ENCODE measurements at places on chromosomes 7 and 10.

DNA sequence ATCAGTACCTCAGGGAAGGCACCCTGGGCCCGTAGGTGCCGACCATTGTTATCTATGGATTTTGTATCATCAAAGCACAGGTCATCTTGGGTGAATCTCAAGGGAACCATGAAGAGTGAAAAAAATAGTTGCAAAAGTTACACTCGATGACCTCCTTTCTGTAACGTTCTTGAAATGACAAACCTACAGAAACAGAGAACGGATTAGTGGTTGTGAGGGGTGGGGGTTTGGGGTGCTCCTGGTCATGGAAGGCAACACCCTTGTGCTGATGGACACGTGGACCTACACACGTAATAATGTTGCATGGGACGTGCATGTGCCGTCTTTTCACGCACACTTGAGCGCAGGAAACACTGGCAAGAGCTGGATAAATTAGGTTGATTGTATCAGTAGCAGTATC is 655.9 kb downstream of the SDK1 start:
- H3K4me3 ChIP-seq = no peak overlapping the region
- H3K36me3 ChIP-seq = no peaks in the 10 kb centered on the region
- no peak overlapping the region for H3K27ac ChIP-seq
- no peak for DNase-seq
- no peaks in the 10 kb centered on the region for H3K4me1 ChIP-seq

DNA sequence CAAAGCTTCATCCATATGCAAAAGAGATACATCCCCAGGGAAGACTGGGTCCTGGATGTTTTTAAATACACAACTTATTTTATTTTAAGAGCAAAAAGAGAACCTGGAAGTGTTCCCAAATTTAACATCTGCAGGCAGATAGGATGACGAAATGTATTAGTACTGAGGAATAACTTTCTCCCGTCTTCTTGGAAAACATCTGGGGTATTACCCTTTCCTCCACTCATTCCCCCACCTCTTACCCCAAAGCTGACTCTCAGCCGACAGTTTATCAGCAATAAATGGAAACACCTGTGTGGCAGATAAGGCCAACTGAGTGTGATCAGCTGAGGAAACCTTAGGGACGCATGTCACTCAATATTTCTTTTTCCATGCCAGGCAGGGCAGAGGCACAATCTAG is 435.6 kb upstream of the NPVF start:
- DNase-seq = no peak
- H3K4me3 ChIP-seq = no peak overlapping the region
- peaks cover 15% of the 10 kb centered on the region for H3K27me3 ChIP-seq
- no peak overlapping the region for H3K27ac ChIP-seq

DNA sequence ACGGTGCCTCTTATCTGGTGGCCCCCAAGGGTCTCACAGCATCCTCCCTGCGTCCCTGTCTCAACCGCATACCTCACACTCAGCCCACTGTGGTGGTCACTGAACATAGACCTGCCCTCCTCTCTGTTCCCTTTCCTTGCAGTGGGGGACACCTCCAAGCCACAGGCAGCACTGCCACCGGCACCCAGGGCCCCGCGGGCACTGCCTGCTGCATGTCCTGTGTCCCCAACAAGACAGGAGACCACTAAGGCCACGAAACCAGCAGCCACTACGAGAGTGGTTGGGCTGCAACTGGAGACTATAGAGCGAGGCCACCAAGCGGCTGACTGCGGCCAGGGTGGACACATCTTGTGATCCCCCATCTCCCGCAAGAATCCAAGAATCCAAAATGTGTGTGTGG is 15.3 kb downstream of the BRI3 start:
- no peak overlapping the region for H3K27ac ChIP-seq
- no peaks in the 10 kb centered on the region for H3K36me3 ChIP-seq
- no peaks in the 10 kb centered on the region for H3K4me1 ChIP-seq
- no peak for DNase-seq
- no peaks in the 10 kb centered on the region for H3K27me3 ChIP-seq

DNA sequence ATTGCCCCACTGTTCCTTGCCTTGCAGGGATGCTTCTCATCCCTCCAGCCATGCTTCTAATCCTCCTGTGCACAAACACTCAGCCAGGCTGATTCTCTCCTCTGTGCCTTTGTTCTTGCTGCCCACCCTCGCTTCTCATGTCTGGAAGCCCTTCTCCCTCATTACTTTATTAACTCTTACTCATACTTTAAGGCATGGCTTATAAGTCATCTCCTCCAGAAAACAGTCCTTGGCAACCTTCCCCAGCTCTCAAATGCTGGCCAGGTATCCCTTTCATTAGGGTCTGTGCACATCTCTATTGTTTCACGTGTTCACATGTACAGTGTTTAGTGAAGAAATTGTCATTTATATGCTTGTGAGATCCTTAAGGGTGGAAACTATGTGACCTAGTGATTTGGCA is 62.9 kb downstream of the ITGB8 start:
- H3K4me1 ChIP-seq = no peaks in the 10 kb centered on the region
- H3K36me3 ChIP-seq = no peaks in the 10 kb centered on the region
- DNase-seq = no peak

GRCh38 chr7:101870361-101871062 is 53.1 kb downstream of the CUX1 start:
- H3K27ac ChIP-seq = no peak overlapping the region
- H3K27me3 ChIP-seq = no peaks in the 10 kb centered on the region
- no peak overlapping the region for H3K4me3 ChIP-seq
- DNase-seq = no peak
- no peaks in the 10 kb centered on the region for H3K4me1 ChIP-seq
- no peaks in the 10 kb centered on the region for H3K36me3 ChIP-seq

- H3K36me3 ChIP-seq = no peaks in the 10 kb centered on the region
- H3K4me1 ChIP-seq = peaks cover 3% of the 10 kb centered on the region
- H3K4me3 ChIP-seq = no peak overlapping the region
- no peak overlapping the region for H3K27ac ChIP-seq
Measured at GRCh38 chr7:30776971-30777370, 5.8 kb downstream of the MINDY4 start.

DNA sequence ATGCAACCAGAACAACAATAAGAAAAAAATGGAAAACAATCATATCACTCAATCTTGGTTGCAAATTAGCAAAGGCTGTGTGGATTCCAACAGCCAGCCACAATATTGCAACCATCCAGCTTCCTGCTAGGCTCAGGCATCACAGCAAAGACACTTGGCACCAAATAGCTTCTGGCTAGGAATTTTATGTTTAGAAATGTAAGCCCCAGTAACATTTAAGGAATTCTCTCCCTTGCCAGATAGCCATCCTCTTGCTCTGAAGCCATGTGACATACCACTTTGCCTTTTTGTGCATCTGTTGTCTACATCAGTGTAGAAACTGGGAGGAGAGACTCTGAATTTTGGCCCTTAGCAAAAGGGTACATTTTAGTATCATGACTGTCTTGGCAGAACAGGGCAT is 22.2 kb downstream of the MKX start:
- no peak overlapping the region for H3K27ac ChIP-seq
- H3K4me1 ChIP-seq = no peaks in the 10 kb centered on the region
- no peaks in the 10 kb centered on the region for H3K36me3 ChIP-seq
- DNase-seq = no peak

DNA sequence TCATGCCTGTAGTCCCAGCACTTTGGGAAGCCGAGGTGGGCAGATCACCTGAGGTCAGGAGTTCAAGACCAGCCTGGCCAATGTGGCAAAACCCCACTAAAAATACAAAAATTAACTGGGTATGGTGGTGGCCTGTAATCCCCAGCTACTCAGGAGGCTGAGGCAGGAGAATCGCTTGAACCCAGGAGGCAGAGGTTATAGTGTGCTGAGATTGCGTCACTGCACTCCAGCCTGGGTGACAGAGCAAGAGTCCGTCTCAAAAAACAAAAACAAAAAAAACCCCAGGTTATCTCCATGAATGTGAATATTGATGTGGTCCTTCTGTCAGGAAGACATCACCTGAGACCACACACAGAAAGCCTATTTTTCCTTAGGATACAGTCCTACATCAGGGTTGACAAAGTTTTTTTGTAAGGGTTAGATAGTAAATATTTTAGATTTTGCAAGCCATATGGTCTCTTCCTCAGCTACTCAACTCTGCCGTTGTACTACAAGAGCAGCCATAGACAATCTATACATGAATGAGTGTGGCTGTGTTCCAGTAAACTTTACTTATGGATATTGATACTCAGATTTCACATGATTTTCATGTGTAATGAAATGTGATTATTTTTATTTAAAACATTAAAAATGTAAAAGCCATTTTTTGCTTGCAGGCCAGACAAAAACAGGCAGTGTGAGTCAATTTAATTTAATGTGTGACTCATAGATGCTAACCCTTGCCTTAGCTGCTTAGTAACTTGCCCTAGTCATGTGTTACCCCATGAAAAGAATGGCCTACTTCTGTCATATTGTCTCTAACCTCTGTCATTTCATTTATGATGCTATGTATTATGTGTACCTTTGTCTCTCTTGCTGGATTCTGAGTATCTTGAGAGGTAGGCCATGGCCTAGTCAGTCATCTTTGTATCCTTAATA is 78.1 kb downstream of the TPST1 start:
- no peaks in the 10 kb centered on the region for H3K4me1 ChIP-seq
- H3K36me3 ChIP-seq = no peaks in the 10 kb centered on the region
- no peak overlapping the region for H3K4me3 ChIP-seq
- DNase-seq = no peak

- H3K27me3 ChIP-seq = peaks cover 32% of the 10 kb centered on the region
- no peak within 1 kb of the TSS for H3K4me3 ChIP-seq
- no peak for DNase-seq
- H3K36me3 ChIP-seq = no peaks in the 10 kb centered on the region
- no peak within 1 kb of the TSS for H3K27ac ChIP-seq
Measured at GRCh38 chr10:48604991-48605508, at the start of gene ARHGAP22. Gene ARHGAP22, minus strand, starts transcription at chr10:48605073. Its CDS starts 277 bp downstream, at chr10:48604796.

GRCh38 chr7:3056234-3057065 is 12.8 kb upstream of the CARD11 start:
- H3K36me3 ChIP-seq = peaks cover 7% of the 10 kb centered on the region
- H3K4me3 ChIP-seq = no peak overlapping the region
- H3K4me1 ChIP-seq = peaks cover 12% of the 10 kb centered on the region
- peaks cover 15% of the 10 kb centered on the region for H3K27me3 ChIP-seq

DNA sequence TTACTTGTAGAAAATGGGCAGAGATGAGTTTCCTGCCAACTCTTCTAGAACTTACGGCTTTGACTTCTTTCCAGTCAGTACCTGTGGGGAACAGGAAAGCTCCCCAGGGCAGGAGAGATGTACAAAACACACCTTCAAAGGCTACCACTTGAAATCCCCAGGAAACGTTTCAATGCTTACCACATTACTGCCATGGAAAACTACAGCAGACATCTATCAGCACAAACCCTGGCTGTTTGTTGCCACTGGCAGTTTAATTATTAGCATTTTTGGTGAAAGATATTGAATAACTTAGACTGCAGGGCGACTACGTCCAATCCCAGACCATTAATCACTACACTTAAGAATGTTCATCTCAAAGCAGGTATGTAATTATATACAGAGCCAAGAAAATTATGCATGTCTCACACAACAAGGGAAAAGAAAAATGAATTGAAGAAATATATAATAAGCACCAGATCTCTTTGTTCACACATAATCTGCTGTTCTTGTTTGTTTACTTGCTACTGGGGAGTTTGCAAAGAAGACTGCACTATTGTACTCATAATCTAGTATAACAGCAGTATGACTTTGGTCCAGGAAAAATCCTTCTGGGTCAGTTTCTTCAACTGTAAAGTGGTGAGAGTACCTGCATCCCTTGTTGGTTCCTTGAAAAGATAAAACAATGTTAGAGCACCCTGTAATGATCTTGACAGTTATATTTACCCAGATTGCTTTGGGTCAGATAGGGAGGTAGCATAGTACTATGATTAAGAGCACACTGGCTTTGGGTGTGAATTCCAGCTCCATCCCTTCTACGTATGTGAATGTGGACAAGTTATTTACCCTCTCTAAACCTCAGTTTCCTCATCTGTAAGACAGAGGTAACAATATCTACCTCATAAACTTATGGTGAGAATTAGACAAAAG is 138.3 kb downstream of the DOCK4 start:
- H3K27ac ChIP-seq = no peak overlapping the region
- H3K4me1 ChIP-seq = no peaks in the 10 kb centered on the region
- H3K36me3 ChIP-seq = no peaks in the 10 kb centered on the region
- no peak overlapping the region for H3K4me3 ChIP-seq
- no peak for DNase-seq
- H3K27me3 ChIP-seq = peaks cover 6% of the 10 kb centered on the region

GRCh38 chr7:23333671-23334246 is 34.6 kb downstream of the MALSU1 start:
- H3K36me3 ChIP-seq = no peaks in the 10 kb centered on the region
- H3K4me1 ChIP-seq = peaks cover 2% of the 10 kb centered on the region
- no peak for DNase-seq
- H3K4me3 ChIP-seq = no peak overlapping the region
